ENCODE measurements at places on chromosomes 1 and 21.
A peak's percentile ranks its signal among the peaks of the same experiment; 100 is the strongest.

GRCh38 chr1:16063226-16063829, 10.1 kb downstream of the FAM131C start:
- DNase-seq: no peak

- no peak for DNase-seq
Measured at GRCh38 chr1:247487057-247487456, 29.2 kb upstream of the OR2B11 start.

DNA sequence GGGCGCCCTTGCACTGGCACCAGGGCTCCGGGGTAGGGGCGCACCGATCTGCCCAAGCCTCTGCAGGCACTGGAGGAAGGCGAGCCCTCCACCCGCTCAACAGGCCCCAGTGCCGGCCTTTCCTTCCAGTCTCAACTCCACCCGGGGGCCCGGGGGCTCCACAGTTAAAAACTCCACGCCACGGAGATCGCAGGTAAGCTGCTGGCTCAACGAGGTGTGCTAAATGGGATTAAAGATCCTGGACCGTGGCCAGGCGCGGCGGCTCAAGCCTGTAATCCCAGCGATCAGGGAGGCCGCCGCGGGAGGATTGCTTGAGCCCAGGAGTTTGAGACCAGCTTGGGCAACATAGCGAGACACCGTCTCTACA, 536 bp downstream of the HSF2BP start:
- DNase-seq: no peak

- peak; percentile 3 for DNase-seq
Measured at GRCh38 chr1:223525957-223526356, 132.7 kb downstream of the CCDC185 start.
